ENCODE measurements at places on chromosomes 3 and 15.

- DNase-seq = no peak
Measured at GRCh38 chr3:40207796-40208195, 101.7 kb upstream of the EIF1B start.

- no peak for DNase-seq
Measured at GRCh38 chr15:100686725-100687473, 84.5 kb downstream of the ASB7 start.

- DNase-seq = peak; percentile 5
Measured at GRCh38 chr15:70561885-70562284, 201.5 kb downstream of the UACA start.

- no peak for DNase-seq
Measured at GRCh38 chr15:41258750-41259471, 27.8 kb downstream of the CHP1 start.

DNA sequence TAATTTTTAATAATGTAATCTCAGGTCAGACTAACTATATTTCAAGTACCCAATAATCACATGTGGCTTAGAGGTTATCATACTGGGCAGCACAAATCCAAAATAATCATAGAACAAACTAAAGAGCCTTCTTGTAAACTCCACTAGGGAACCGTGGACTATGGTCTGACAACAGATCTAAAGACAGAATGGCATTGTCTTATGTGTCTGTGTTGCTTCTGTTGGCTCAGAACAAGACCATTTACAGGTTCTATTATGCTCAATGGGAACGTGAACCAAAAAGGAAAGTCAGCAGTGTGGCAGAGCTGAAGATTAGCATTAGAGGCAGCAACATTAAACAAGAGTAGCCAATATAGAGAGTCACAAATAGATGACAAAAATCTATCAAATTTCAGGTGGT is 74.9 kb downstream of the ETFA start:
- no peak for DNase-seq

GRCh38 chr3:29345516-29346300 is 64.8 kb downstream of the RBMS3 start:
- DNase-seq = no peak

- DNase-seq = no peak
Measured at GRCh38 chr3:13493867-13494441, 13.8 kb downstream of the HDAC11 start.

DNA sequence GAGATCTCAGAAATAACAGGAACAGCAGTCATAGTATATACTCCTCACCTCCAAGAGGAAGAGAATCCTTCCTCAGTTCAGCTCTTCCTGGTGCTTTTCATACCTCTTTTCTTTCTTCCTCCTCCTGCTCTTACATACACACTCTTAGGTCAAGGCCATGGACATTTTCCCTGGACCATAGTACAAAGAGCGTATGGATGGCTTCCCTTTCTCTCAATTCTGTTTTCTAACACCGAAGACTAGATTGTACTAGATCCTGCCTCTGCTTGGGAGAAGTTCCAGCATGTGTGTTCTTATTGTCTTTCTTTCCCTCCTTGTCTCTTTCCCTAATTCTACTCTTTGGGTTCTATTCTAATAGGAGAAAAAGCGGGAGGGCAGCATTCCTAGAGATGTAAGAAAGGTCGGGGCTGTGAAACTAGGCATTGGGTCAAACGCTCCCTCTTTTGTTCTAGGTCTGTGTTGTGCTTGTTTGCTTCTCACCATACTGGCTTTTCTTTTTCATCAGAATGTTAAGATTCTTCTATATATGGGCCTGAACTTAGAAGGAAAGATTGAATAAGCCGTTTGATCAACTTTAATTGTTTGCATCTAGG is 77.4 kb downstream of the VPS8 start:
- no peak for DNase-seq

- no peak for DNase-seq
Measured at GRCh38 chr15:58559904-58560588, 128.3 kb downstream of the LIPC start.

- peak; percentile 69 for DNase-seq
Measured at GRCh38 chr3:9826815-9827573, 16.8 kb downstream of the RPUSD3 start.

GRCh38 chr3:72171463-72171881 is 386.5 kb upstream of the PROK2 start:
- DNase-seq = no peak

GRCh38 chr3:101379658-101380376 is 59.4 kb upstream of the IMPG2 start:
- DNase-seq = no peak

GRCh38 chr3:32180141-32180784 is 58.2 kb upstream of the CMTM8 start:
- DNase-seq = no peak

GRCh38 chr3:182908471-182908870 is 71.9 kb downstream of the DCUN1D1 start:
- no peak for DNase-seq

DNA sequence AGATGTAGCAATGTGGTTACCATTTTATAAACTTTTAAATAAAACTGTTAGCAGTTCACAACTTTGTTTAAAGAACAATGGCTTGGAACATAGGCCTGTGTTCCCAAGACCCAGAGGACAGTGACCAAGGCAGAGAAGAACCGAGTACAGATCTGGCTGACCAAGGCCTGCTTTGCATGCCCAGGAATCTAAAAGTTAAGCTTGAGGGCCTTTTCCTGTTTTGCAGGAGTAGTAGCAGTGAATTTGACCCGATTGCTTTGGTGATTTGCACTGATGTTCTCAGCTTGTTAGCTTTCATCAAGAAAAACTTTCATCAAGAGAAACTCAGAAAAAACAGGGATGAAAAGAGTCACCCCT is 9.9 kb downstream of the FILIP1L start:
- no peak for DNase-seq

- DNase-seq = no peak
Measured at GRCh38 chr3:127167315-127168043, 25.5 kb upstream of the PRR23E start.

DNA sequence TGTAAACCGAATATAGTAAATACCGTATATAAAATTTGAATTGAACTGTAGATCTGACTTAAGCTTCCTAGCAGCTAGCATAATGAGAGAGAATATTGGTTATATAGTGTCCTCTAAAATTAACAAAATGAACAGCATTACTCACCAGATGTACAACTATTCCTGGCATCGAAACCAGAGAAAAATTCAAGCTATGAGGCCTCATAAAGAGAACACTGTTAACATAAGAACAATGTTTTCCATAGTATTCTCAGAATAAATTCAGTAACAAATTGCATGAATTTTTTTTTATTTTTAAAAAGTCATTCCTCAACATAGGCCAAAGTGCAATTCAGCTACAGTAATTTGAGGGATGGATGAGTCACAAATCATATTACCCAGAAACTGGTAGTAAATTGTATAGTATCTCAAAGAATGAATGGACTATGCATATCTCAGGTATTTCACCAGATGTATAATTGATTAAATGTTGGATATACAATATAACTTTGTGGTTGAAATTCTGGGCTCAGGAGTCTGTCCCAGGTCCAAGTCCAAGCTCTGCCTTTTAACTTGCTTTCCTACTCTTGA is 5.0 kb downstream of the TMEM207 start:
- no peak for DNase-seq

- no peak for DNase-seq
Measured at GRCh38 chr3:41450416-41451231, 251.3 kb downstream of the CTNNB1 start.

GRCh38 chr3:58622892-58623291 is 43.7 kb downstream of the FAM3D start:
- no peak for DNase-seq

DNA sequence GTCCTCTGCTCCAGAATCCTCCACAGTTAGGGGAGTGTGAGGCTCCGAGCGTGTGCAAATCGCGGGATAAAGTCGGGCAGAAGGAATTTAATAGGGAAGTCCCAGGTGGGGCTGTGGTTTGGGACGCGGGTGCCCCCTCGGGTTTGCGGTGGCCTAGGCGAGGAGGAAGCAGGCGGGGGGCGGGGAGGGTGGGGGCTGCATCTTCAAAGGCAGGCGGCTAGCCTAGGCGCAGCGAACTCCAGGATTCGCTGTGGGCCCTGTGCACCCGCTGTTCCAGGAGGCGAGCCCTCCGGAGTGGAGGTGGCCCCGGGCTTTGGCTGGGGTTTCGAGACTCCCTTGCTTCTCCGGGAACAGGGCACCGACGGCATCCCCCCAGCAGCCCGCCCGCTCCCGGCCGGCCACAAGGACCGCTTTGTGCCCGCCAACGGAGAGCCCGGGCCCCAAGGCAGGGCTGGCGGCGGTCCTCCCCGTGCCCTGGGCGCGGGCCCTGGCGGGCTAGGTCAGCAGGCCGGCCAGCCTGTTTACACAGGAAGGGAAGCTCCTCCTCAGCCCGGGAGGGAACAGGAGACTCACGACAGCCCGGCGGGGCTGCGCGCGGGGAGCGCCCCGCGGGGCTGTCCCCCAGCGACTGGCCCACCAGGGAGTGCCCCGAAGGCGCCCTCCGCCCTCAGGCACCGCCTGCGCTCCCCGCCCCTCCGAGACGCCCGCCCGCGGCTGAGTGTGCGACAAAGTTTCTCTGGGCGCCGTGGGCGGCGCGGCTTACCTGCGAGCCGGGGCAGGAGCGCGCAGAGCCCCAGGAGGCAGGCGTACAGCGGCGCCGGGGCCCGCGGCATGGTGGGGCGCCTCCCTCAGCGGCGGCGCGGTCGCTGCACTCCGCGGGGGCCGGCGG is 753 bp downstream of the ITGB5 start:
- DNase-seq = peak; percentile 72

DNA sequence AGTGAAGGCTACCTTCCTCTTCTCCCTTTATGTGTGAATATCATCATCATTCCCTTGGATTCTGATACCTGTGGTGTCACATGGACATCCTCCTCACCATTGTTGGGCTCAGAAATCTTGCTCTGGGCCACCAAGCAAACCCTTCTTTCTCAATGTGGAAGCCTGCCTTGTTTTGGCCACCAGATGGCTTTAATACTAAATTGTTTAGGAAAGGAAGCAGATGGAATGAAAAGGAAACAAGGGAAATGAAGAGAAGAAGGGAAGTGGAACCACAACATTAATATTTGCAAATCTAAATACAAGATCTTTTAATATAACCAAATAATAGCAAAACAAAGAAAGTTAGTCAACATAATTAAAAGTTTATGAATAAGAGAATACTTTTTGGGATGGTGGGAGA is 14.0 kb downstream of the FAM227B start:
- DNase-seq = no peak

DNA sequence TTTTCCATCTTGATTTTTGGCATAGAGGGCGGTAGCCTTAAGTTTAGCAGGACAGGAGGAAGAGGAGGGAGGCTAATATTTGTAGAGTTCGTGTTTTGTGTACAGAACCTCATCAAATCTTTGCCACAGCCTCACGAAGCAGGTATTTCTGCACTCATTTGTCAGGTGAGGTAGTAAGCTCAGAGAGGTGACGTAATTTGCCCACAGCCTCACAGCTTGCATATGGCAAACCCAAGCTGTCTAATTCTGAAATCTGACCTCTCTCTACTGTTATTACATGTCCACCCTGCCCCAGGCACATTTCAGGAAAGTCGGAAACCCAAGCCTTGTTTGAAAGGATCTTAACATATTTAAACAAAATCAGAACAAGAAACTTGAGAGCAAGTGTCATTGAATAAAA is 91.1 kb upstream of the TPM1 start:
- DNase-seq = no peak

DNA sequence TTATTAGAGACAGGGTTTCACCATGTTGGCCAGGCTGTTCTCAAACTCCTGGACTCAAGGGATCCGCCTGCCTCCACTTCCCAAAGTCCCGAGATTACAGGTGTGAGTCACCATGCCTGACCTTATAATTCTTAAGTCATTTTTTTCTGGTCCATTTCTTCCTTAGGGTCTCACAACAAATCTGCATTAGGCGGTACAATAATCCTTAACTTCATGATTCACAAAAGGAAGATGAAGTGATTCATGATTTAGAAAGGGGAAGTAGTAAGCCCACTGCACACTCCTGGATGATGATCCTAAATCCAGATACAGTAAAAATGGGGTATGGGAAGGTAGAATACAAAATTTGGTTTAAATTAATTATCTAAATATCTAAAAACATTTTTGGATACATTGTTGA is 45.0 kb upstream of the TKT start:
- DNase-seq = no peak

DNA sequence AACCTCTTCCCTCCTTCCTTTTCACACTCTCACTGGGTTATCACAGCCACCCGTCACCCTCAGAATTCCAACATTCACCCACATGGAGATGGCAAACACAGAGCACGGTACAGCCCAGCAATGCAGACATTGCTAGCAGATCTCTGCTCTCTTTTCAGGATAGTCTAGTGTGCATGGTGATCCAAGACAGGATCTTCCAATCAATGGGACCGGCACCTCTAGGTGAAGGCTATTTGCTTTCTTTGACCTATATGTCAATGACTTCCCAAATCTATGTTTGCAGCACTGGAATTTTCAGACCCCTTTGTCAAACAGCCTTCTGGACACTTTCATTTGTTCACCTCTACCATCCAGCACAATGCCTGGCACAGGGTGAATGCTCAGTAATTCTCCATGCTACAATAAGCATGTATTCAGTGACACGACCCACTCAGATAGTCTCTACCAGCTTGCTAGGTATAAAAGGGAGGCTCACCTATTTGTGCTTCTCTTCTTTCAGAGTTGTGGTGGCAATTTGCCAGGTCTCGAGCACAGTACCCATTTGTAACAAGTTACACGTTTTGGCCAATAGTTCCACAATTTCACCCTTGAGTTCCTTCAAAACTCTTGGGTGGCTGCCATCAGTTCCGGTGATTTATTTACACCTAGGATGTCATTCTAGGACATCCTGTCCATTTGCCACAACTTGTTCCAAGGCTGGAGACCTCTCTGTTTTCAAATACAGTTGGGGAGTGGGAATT is 279.1 kb upstream of the ICE2 start:
- DNase-seq = no peak

DNA sequence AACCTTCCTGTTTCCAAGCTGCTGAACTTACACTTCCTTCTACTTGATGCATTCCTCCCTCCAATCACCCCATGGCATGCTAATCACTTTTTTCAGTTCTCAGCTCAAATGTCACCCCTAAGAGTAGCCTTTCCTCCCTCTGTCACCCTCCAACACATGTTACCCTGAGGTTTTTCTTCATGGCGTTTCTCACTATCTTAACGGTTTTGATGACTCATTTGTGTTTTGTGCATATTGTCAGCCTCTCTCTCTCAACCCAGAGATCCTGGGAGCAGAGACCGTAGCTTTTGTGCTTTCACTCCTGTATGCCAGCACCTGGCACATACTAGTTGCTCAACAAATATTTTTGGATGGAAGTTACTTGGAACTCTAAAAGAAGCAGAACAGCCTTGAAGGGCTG is 24.5 kb downstream of the LRRC3B start:
- DNase-seq = no peak

- no peak for DNase-seq
Measured at GRCh38 chr3:129820587-129820986, 72.9 kb downstream of the TMCC1 start.

- no peak for DNase-seq
Measured at GRCh38 chr3:161939918-161940620, 443.5 kb downstream of the OTOL1 start.

DNA sequence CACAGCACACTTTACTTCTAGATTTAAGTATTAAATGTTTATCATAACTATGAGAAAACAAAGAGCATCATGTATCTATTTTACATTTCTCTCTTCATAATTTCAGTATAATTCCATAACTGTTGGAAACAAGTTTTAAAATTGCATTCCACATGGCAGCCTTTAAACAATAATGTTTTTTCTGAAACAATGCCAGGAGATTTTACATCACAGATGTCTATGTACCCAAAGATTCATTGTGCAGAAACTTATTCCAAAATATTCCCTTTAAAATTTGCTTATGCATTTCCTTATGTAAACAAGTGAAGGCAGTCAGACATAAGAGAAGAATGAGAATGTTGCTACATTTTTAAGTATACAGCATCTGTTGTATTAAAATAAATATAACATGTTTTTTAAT is 324.9 kb upstream of the COL8A1 start:
- no peak for DNase-seq

- no peak for DNase-seq
Measured at GRCh38 chr3:171026597-171027293, at the start of gene SLC2A2. Gene SLC2A2 (minus strand): TSS chr3:171026720. CDS start chr3:171026670, 50 bp downstream.

Data from D341Med (cell line).